KG1 (cell line): ENCODE measurements at places on chromosomes 3 and 15.

GRCh38 chr3:177180506-177180905 is 16.8 kb downstream of the TBL1XR1 start:
- DNase-seq = no peak

- DNase-seq = peak; percentile 63
These were observed 34.3 kb downstream of the CRTC3 start for GRCh38 chr15:90564051-90564450.

GRCh38 chr3:94405258-94406035 is 342.6 kb downstream of the NSUN3 start:
- no peak for DNase-seq

GRCh38 chr3:117547956-117548550 is 838.5 kb downstream of the TUSC7 start:
- no peak for DNase-seq

- DNase-seq = no peak
These were observed 33.5 kb upstream of the USP8 start for GRCh38 chr15:50390554-50391264.

DNA sequence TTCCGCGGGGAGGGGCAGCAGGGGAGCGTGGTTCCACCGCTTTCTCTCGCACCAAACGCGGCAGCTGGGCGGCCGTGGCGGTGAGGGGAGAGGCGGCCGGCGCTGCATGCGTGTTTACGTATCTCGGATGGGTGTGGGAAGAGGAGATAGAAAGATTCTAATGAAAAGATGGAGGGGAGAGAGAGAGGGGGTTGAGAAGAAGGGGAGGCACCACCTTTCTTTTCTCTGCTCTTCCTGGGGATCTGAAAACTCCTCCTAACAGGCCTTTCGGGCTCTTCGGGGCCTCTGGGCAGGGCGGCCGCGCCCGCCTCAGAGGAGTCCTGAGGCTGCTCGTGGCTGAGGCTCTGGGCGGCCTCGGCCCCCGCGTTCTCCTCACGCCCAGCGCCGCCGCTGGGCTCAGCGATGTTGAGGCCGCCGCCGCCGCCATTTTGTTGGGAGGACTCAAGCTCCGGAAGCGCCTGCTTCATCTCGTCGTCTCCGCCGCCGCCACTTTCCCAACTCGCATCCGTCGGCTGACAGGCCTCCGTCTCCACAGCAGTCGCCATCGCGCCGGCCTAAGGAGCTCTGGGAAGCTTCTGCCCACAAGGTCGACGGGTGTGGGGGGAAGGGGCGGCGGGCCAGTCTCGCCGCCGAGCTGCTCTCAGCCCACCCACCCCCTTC is 473 bp downstream of the TASOR start:
- DNase-seq = peak; percentile 59

GRCh38 chr15:62617741-62618140 is 424.8 kb upstream of the TPM1 start:
- DNase-seq = no peak

- DNase-seq = peak; percentile 92
These were observed at the start of gene SSR3 for GRCh38 chr3:156554842-156555687. TSS of gene SSR3 (minus strand) at chr3:156555117. CDS start at chr3:156555089, 28 bp downstream.

DNA sequence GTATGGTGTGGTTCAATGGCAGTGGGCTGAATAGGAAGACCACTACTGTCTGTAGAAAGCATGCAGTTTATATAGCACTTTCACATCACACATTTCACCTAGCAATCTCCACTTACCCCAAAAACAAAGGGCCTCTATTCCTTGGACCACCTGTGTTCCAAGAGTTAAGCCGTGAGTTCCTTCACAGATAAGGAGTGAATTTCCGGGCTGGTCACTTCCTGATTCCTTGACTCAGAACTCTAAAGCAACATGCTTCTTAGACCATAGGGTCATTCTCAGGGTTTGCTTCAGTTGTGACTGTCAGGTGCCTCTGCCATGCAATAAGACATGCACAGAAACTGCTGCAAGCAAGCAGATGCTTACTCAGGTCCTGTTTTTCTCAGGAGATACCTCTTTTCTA is 588.5 kb upstream of the TGFBR2 start:
- no peak for DNase-seq

DNA sequence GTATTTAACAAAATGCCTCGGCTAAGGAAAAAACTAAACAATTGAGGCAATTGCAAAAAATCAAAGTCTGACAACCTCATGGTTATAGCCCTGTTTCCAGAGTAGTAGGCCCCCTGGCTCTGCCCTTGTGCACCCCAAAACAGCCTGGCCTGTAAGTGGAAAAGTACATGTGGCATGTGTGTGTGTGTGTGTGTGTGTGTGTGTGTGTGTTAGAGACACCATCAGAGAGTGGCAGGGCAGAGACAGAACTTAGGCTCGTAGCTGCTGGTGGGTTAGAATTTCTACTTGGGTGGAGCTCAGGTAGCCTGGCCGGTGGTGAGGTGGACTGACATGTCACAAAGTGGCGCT is 14.1 kb upstream of the AHSG start:
- DNase-seq = no peak

- DNase-seq = peak; percentile 81
These were observed 32.7 kb downstream of the STARD9 start for GRCh38 chr15:42608110-42608531.

DNA sequence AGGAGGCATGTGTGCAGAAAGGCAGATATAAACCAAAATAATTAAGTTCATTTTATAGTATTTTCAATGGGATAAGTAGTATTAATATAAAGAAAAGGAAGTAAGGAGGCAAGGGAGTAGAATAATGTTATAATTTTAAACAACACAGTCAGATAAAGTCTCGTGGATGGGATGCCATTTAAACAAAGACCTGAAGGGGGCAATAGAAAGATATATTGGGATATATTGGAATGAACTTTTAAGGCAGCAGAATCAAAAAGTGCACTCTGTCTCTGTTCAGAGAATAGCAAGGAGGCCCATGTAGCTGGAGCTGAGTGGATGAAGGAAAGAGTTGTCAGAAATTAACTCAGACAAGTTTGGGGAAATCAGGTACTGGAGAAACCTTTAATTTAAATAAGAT is 158.7 kb downstream of the CGGBP1 start:
- no peak for DNase-seq

DNA sequence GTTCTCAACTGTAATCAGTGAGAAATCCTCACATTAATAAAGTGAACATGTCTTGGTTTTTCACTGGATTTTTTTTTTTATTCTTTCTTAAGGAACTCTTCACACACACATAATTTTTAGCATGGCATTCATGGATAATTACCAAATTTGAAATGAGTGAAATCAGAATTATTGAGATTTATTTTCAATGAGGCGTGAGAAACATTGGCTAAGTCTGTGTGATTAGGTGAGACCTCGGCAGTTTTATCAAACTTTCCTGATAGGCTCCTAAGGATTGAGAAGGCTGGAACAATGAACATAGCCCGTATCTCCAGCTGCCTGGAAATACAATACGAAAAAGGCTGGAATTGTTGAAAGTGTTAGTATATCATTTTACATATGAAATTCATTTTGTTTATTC is 35.5 kb downstream of the MDFIC2 start:
- no peak for DNase-seq

DNA sequence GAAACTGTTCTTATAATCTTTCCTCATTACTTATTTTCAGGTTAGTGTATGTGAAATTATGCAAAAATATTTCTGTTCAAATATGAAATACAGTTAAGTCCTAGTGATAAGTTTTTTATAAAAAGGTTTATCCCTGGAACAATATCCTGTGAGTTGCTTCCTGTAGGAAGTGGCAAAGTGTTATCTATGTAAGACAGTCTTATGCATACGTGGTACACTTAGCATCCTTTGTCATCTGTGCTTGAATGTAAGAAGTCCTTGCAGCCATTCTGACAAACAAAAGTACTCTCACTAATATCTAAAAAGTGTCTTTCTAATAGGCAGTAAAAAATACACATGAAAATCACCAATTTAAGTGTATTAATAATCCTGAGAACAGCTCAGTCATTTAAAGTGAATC is 372.5 kb upstream of the BCHE start:
- DNase-seq = no peak

- DNase-seq = no peak
These were observed 101.8 kb downstream of the SCN11A start for GRCh38 chr3:38949994-38950393.

- DNase-seq = no peak
These were observed 13.1 kb downstream of the CCR5AS start for GRCh38 chr3:46393554-46394434.

DNA sequence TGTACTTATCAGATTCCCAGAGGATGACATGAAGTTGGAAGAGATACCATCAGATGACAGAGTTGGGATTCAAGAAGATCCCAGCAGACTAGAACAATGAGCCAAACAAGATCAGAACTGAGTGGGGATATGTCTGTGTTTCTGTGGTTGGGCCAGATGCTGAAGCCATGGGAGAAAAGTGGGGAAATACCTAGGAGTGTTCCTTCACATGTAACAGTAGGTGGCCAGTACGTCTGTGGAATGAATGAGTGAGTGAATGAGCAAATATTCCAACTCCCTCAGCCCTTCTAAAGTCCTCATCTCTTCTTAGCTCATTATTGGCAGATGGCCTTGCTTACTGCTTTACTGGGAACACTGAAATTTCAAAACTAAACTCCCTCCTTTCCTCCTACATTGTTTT is 32.2 kb upstream of the GREM1 start:
- no peak for DNase-seq

DNA sequence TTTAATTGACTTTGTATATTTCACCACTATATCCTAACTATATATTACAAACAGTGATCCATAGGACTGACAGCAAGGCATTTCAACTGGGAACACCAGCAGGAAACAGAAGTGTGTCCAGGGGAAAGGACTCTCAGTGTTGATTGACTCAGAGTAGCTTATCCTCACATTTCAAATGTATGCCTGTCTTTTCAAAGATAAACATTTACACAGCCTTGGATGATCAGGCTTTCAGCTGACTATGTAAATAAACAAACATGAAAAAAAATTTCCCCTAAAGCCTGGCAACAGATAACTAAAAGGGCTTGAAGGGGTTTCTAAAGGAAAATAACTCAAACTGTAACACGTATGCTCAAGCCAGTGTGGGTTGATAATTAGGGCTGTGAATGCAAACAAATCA is 321.8 kb downstream of the TBC1D5 start:
- no peak for DNase-seq

- no peak for DNase-seq
These were observed 7.2 kb downstream of the ARID3B start for GRCh38 chr15:74548241-74548640.

- DNase-seq = no peak
These were observed 32.8 kb upstream of the FAM107A start for GRCh38 chr3:58609990-58610389.

DNA sequence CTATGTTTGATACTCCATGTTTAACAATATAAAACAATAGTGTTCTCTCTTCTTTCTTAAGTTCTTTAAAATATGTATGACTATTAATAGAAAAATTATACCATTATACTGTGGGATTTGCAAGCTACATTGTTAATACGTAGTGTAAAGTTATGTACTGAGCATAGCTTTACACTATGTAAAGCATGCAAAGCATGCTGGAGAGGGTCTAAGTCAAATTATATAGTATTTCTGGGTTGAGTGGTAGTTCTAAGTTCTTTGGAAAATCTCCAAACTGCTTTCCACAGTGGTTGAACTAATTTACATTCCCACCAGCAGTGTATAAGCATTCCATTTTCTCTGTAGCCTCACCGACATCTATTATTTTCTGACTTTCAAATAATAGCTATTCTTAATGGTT is 253.0 kb downstream of the RAP2B start:
- DNase-seq = no peak

- no peak for DNase-seq
These were observed 133.4 kb upstream of the SMAD3 start for GRCh38 chr15:66931768-66932633.

GRCh38 chr15:78264304-78265136 is at the start of gene DNAJA4:
TSS of gene DNAJA4 (plus strand) at chr15:78264562. CDS start at chr15:78264764, 202 bp downstream.
- no peak for DNase-seq

GRCh38 chr3:61439122-61439458 is 122.3 kb upstream of the PTPRG start:
- DNase-seq = no peak

DNA sequence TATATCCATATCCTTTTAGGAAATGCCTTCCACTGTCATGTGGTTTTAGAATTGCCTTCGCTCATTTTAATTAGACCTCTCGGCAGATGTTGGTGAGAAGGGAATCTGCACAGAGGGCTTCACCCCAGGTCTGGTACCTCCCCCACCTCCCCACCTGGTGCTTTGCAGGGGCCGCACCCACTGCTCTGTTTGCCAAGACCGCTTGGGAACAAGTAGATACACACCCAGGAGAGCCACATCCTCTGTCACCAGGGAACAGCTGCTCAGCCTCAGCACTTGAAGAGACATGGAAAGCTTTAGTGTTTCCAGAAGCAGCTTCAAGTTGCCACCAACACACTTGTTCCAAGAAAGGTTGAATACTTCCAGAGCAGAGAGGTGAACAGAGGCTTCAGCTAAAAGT is 21.8 kb downstream of the LRRC31 start:
- DNase-seq = no peak

DNA sequence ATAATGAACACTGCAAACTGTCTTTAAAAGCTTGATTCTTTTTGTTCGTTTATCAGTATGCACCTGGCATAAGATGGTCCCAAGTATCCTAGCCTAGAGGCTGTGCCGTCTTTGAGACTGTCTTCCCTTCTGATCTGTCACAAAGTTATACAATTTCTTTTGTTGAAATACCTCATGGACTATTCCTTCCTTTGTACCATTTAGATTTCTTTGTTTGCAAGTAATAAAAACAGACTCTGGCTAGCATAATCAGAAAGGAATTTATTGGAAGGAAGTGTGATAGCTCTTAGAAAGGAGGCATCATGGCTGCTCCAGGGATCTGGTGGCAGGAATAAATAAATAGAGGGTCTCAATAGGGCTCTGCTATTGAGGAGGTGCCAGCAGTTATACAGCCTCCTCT is 280.4 kb downstream of the SLC9A9 start:
- no peak for DNase-seq

DNA sequence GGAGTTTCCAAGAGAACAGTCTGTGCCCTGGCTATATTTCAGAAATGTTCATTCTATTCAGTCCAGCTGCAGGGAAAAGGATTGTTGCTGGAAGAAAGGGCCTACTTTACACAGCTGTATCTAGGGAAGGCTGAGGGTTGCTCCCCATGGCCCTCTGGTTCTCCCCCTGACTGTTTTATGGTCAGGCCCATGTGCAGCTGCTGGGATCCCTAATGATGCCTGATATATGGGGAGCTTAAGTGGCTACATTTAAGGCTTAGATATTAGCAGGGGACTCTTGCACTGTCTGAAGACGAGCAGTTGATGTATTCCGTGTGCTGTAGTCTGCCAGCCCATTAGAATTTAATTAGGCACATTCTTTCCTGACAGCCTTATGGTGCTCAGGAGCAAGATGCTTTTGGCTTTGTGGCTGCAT is 72.0 kb downstream of the FAM43A start:
- no peak for DNase-seq

GRCh38 chr15:61250613-61251012 is 21.5 kb upstream of the RORA start:
- DNase-seq = no peak

- DNase-seq = no peak
These were observed 175.5 kb downstream of the CFAP20DC start for GRCh38 chr3:58874248-58874741.

GRCh38 chr15:89777073-89777751 is 1.1 kb downstream of the MESP2 start:
- no peak for DNase-seq

GRCh38 chr3:101638261-101638745 is 38.6 kb downstream of the ZBTB11 start:
- DNase-seq = no peak

GRCh38 chr3:50486219-50486888 is 17.1 kb downstream of the CACNA2D2 start:
- DNase-seq = no peak

- DNase-seq = no peak
These were observed 137.9 kb downstream of the MEGF11 start for GRCh38 chr15:66115568-66116206.

GRCh38 chr15:79644091-79644490 is 212.0 kb downstream of the MINAR1 start:
- DNase-seq = no peak
